ENCODE measurements at places on chromosomes 4 and X. TPM values are rescaled to one million over a fixed set of nuclear protein-coding genes. Genes with fewer than 3 reads are reported as not detected.

Gene SMS
- polyA plus RNA-seq, result 147 TPM

Gene PASD1
- not detected for polyA plus RNA-seq

Gene PUDP
- polyA plus RNA-seq, result 17.4 TPM

Gene GRK4
- polyA plus RNA-seq, result 4.3 TPM

Gene LONRF3
- 0.67 TPM for polyA plus RNA-seq

Gene FAM47E
- polyA plus RNA-seq, result 15.0 TPM

Gene NXF2B
- polyA plus RNA-seq, result not detected

Gene P2RY10
- polyA plus RNA-seq, result not detected

Gene ABCG2
- 1.5 TPM for polyA plus RNA-seq

- no peak for DNase-seq
Observed at GRCh38 chr4:174714393-174715211, 114.4 kb downstream of the GLRA3 start.

GRCh38 chr4:78784236-78784865, 8.2 kb downstream of the BMP2K start:
- no peak for DNase-seq

DNA sequence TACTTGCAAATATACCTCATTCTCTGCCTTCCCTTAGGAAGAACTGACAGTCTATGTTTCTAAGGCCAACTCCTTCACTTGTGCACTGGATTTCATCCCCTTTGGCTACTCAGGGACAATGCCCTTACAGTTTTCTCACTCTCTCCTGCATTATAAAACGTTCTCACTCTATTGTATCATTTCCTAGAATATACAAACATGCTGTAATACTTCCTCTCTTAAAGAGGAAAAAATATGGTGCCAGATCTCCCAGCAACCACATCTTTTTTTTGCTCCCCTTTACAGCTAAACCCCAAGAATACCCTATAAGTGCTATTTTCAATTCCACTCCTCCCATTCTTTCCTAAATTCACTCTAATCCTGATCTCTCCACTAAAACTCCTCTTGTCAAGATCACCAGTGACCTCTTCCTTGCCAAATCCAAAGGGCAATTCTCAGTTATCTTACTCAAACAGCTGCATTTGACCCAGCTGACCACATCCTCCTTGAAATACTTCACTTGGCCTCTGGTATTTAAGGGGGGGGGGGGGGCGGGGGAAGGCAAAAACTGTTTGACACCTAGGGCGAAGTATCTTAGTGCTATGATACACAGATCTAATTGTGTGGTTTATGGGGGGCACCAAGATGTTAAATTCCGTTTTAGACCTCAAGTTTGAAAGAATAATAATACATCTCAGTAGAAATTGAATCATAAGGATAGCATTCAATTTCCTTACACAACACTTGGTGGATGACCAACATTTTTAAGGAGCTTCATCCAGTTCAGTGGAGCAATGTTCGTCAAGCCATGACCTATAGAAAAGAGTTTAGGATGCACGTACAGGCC, 1.6 kb downstream of the RCHY1 start:
- no peak for DNase-seq

DNA sequence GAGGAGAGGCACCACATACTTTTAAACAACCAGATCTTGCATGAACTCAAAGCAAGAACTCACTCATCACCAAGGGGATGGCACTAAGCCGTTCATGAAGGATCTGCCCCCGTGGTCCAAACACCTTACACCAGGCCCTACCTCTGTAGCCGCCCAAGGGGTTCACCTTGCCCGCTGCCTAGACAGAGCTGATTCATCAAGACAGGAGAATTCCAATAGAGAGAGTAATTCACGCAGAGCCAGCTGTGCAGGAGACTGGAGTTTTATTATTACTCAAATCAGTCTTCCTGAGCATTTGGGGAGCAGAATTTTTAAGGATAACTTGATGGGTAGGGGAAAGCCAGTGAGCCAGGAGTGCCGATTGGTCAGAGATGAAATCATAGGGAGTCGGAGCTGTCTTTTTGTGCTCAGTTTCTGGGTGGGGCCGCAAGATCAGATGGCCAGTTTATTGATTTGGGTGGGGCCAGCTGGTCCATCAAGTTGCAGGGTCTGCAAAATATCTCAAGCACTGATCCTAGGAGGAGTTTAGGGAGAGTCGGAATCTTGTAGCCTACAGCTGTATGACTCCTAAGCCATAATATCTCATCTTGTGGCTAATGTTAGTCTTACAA, 364.7 kb downstream of the PCDH7 start:
- no peak for DNase-seq

- no peak for DNase-seq
Observed at GRCh38 chr4:41140410-41140809, 73.9 kb downstream of the APBB2 start.

DNA sequence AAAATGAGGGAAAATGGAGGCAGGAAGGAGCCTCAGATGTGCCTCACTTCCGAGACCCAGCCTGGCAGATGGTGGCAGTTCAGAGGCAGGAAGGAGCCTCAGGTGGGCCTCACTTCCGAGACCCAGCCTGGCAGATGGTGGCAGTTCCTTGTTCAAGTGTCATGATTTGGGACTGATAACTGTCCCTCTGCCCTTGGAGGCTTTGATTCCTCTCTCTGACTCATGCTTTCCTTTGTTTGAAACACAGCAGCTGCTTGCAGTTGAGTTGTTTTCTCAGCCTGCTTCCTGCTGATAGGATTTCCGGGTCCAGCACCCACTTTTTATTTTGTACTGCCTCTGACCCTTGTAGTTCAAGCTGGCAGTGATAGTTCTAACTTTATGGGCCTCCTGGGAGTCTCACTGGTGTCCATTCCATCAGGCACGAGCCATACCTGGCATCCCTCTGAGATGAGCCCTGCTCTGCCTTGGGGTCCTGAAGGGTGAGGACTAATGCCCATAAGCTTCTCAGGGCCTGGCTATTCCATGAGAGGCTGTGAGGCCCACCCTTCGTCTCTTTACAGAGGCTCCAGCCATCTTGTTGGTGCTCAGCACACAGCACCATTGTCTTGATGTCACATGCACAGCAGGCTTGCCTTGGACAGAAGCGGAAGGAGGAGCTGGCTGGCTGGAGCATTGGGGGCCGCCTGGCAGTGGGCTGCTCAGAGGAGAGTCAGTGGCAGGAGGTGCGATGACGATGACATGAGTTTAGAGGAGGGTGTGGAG, 13.0 kb downstream of the RGS12 start:
- DNase-seq, result no peak

DNA sequence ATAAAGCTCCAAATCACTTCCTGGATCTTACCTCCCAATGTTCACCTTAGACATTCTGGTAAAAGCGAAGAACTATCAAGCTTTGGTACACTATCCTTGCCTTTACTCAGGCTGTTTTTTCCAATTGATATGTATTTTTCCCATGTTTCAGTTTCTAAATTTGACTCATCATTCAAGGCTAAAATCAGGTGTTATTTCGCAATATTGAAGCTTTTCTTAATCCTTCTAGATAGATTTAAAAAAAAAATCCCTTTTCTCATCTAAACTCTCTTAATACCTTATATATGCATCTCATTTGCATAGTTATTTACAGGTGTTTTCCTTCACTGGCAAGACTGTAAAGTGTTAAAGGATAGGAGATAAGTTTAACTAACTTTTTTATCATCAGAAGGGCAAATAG, 608.1 kb upstream of the FAM241A start:
- DNase-seq, result no peak

DNA sequence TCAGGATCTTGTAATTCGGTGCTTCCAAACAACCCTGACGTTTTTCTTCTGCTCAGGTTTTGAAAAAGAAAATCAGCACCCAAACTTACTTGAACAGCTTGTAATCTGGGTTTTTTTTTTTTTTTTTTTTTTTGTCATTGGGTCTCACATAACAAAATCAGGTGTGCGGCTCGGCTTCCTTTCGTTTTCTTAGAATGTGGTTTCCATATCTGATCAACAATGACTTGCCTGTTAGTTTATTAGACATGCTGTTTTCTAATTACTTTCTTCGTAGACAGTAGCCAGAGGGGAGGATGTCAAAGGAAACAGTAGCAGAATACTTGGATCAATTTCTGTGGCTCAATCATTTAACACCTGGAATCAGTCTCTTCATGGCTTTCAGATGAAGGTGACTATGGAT, 890 bp upstream of the FREM3 start:
- no peak for DNase-seq

DNA sequence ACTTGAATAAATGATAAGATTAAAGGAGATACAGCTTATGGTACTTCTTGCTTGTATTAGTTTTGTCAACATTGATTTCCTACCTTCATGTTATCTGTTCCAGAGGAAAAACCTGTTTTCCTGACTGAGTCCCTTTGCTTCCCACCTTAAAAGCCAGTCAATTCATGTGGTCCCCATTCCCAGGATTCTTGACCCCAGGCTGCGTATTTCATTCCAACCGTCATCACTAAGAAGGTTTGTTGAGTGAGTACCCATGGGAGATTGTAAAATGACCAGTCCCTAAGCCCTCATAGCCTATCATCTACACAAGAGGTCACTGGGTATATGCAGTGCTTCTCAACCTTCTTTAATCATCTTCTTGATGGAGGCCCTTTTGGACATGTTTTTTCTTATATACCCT, 52.2 kb downstream of the BEX3 start:
- DNase-seq, result no peak

GRCh38 chrX:130715299-130715698, 187.7 kb downstream of the ENOX2 start:
- no peak for DNase-seq
